ENCODE measurements at places on chromosomes 3 and 15.

- ATAC-seq = no peak
Measured at GRCh38 chr3:170270282-170270881, 48.2 kb downstream of the PRKCI start.

- no peak for ATAC-seq
Measured at GRCh38 chr3:175571096-175571495, 712.0 kb downstream of the NAALADL2 start.

GRCh38 chr15:52276256-52276770 is 19.3 kb downstream of the MYO5C start:
- ATAC-seq = no peak

GRCh38 chr15:83890587-83890986 is 236.7 kb downstream of the ADAMTSL3 start:
- ATAC-seq = no peak

DNA sequence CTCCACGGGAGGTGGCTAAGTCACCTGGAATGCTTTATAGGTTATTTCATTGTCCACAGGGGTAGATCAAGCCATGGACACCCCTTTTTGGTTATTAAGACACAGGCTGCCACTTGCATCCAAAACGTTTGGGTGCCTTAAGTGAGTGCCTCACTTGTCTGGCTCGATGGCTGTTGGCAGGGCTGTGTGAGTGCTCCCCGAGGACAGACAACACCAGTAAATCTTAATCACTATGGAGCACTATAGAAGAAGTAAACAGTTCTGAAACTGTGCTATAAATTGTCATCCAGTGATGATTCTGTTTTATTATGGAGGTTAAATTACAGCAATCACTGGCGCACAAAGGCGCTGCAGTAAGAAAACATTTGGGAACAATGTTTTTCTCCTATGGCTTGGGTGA is 215.5 kb downstream of the CACNA2D3 start:
- no peak for ATAC-seq

GRCh38 chr15:74844319-74845207 is 1.6 kb upstream of the ULK3 start:
- no peak for ATAC-seq

GRCh38 chr3:185657211-185657610 is 71.1 kb downstream of the SENP2 start:
- no peak for ATAC-seq

GRCh38 chr3:155231792-155232191 is 61.7 kb downstream of the STRIT1 start:
- ATAC-seq = no peak

DNA sequence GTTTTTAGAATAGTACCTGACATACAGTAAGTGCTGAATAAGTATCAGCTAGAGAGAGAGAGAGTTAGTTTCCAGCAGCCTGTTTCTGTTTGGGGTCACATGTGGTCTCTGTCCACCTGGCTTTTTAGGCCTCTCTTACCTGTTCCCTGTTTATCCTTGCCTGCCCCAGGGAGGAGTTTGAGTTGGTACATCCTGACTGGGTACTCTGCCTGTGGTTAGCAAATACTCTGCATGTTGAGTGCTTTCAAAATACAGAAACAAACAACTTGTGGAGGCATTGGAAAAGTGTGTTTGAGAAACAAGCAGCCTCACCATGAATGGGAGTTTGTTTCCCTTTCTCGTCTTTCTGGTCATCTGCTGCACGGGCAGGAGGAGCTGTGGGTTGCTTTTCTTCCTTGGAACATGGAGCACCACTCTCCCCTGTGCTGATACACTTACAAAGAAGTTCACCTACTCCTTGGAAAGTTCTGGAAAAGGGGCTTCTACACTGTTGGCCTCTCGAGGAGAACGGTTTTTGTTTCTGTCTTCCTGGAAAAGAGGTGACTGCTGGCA is 166.1 kb downstream of the PGPEP1L start:
- no peak for ATAC-seq

DNA sequence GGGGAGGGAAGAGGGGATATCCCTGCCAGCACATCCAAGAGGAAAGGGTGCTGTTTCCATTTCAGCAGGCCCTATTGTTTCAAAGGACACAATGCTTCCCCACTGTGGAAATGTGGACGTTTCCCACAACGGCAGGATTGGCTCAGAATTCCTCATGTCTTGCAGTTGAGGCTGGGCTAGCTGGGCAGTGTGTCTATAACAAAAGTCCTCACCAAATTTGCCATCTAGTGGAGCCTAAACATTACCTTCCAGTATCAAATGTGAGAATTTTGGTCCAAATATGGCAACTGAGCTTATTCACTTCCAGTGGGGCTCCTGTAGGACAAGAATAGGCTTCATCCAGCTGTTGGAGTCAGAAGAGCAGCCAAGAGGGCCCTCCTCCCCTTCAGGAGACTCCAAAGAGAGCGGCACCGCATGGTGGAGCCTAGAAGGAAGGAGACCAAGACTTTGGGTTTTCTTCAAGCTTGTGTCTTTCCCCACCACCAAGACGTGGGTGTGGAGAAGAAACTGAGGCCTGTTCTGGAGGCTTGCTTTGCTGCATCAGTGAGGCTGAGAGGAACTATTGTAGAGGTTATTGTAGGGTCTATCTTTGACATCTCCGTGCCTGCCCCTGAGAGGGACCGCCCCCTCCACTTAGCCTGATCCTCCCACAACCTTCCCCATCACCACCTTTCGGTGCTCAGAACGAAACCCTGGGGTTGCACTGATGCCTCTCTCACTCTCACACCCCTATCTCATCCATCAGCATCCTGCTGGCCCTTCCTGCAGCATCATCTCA is 45.3 kb upstream of the SLCO2A1 start:
- ATAC-seq = no peak

- ATAC-seq = peak; percentile 90
Measured at GRCh38 chr3:183518491-183519251, 36.8 kb downstream of the KLHL6 start.

- no peak for ATAC-seq
Measured at GRCh38 chr15:77517579-77517978, 96.9 kb downstream of the HMG20A start.

DNA sequence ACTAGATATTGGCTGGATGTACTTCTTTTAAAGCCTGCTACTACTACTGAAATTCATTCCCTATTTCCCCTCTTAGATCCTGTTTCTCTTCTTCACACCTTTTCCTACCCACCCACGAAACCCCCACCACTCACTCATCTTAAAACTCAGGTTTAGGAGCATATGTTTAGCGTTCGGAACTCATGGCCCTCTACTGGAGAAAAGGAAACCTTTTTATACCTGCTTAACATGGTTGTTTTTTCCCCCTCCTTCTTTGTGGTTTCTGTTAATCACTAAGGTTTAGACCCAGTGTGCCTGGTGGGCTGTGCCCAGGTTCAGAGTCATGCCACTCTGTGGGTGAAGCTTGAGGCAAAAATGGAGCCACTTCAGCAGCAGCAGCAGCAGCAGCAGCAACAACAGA is 2.6 kb downstream of the ARID3B start:
- ATAC-seq = no peak

- no peak for ATAC-seq
Measured at GRCh38 chr3:47912006-47912504, 104.2 kb downstream of the MAP4 start.

DNA sequence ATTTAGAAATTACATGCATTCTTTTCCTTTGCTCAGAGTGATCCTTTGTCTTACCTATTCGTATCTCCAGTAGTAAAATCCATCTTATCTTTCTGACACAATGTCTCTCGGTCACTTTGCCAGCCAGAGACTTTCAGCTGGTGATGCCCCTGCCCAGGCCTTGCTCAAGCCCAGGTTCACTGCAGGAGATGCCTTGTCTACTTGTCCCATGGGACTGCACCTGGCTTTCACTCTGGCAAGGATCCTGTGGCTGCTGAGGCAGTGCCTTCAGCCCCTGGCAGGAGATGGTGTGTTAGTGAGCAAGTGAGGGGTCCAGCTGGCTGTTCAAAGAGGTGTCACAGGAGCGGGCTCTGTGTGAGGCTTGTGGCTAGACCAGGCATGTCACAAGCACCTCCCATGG is 1268.9 kb downstream of the OTOL1 start:
- ATAC-seq = no peak

DNA sequence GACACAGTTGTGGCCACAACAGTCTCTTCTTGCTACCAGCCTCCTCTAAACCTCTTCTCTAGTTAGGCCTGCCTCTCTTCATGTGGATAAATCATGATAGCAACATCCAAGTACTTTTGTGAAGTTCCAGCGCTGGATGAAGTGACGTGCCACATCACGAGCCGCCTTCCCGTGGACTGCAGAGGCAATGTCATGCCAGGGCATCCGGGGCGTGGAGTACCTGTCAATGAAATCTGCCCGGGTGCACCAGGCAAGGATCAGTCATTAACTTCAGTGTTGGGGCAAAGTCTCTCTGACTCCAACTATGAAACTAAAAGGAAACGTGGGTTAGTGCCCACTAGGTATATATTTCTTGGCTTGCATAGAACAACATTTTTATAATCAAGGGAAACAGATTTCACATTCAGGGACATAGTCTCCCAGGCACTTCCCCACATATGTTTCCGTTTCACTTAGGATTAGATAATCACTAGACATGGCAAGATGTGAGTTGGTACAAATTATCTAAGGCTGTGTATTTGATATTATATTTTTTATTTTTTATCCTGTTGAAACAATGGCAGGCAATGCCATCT is 133.6 kb downstream of the PLD1 start:
- ATAC-seq = no peak

GRCh38 chr3:159872374-159873109 is 116.1 kb upstream of the IL12A start:
- peak; percentile 99 for ATAC-seq

DNA sequence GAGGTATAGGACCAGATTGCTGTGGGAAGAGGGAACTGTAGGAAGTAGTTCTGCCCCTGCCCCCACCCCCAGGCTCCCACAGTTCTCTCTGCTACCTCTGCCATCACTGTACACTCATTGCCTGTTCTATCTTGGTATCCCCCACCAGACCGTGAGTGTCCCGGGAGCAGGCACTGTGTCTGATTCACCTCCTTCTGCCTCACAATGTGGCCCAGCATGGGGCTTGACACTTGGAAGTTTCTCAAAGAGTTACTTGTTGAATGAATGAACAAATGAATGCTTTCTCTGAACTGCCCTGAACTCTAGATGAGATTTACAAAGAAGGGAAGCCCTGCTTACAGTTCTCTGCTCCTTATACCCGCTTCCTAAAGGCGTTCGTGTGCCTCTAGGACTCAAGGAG is 27.1 kb upstream of the PIK3CB start:
- no peak for ATAC-seq

GRCh38 chr3:52374173-52374572 is 58.1 kb downstream of the DNAH1 start:
- no peak for ATAC-seq

DNA sequence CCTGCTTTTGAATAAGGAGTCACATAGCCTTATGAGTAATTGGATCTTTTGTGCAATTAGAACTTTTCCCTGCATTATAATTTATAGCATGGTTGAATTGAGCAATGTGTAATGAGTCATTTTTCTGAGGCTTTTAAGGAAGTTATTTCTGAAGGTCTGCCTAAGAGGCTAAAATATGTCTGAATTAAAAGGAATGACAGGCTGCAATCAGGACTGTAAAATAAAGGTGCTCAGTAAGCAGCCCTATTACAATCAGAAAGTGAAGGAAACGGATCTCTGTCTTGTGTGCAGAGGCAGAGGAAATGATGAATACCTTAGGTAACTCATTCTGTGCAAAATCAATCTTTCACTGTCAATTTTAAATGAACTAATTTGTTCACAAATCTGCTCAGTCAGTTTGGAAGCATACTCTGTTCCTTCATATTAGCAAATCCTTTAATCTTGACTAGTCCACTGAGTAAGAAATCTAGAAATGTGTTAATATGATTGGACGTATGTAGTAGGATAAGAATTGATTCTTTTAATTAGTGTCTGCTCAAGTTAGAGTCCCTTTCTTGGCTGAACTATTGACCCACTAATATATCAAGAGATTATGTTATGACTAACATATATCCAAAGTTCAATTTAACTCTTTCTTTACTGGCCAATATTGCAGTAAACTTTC is 290.1 kb downstream of the ZIC1 start:
- ATAC-seq = peak; percentile 76
